ENCODE measurements at places on chromosomes 7 and 10.
A peak's percentile ranks its signal among the peaks of the same experiment; 100 is the strongest.

DNA sequence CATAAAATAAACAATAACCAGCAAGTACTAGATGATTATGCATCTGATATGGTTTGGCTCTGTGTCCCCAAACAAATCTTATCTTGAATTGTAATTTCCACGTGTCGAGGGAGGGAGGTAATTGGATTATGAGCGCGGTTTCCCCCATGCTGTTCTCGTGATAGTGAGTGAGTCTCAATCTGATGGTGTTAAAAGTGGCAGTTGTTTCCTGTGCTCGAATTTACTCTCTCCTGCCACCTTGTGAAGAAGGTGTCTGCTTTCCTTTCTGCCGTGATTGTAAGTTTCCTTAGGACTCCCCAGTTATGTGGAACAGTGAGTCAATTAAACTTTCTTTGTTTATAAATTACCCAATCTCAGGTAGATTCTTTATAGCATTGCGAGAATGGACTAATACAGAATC, 15.1 kb downstream of the CNTNAP2 start:
- DNase-seq: no peak

DNA sequence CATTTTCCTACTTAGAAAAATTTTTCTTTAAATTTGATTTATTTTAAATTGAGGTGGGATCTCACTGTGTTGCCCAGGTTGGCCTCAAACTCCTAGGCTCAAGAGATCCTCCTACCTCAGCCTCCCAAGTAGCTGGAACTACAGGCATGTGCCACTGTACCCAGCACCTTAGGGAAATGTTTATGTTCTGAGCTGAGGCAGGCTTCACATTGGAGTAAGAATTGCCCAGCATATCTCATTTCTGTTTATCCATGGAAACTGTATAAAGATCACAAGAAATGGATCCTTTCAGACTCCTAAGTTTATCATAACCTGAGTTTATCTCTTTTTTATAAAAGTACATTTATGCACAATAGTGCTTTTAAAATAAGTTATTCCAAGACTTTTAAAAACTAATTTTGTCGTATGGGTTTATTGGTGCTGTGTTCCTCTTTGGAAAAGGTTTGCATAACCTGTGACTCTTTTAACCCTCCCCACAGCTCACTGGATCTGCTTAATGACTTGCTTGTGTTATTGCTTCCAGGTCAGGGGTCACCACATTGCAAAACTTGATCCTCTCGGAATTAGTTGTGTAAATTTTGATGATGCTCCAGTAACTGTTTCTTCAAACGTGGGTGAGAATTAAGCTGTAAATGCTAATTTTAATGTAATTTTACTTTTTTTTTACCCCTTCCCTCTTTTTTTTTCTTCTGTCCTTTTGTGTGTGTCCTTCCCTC, 40.7 kb downstream of the OGDH start:
- DNase-seq: peak; percentile 11

DNA sequence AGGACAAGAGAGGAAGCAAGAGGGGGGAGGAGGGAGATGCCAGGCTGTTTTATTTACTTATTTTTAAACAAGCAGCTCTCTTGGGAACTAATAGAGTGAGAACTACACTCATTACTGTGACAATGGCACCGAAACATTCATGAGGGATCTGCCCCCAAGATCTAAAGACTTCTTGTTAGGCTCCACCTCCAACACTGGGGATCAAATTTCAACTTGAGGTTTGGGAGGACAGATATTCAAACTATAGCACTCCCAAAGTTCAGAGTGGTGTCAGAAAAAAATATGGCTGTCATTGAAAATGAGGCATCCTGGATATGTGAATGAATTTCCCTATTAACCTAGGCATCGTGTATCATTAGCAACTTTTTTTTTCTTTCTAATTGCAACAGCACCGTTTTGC, 145.5 kb downstream of the ABCA13 start:
- no peak for DNase-seq

DNA sequence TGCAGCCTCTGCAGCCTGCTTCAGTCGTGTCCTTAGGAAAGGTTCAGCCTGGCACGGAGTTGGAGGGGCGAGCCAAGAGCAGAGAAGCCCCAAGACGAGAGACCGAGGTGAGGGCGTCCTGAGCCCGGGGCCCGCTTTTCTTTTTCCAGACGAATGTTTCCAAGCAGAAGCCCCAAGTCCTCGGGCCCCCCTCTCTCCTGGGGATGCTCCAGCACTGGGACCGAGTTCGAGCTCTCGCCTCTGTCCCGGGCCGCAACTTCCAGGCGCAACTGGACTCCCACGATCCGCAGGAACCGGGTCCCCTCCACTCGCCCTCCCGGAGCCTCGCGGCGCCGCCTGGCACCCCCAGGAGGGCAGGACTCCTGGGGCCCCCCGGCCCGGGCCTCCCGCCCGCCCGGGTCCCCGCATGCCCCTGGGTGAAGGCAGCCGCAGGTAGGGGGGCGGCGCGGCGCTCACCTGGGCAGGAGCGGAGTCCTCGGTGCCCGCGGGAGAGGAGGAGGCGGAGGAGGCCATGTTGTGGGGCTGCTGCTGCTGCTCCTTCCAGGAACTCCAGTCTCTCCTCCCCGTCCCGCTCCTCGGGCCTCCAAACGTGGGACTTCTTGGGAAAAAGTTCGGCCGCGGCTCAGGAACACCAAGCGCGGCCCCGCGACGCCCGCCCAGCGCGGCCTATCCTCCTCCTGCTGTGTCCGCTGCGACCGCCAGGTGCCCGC, 45.3 kb upstream of the CDK1 start:
- DNase-seq: no peak

GRCh38 chr7:24800667-24801066, 43.4 kb upstream of the GSDME start:
- no peak for DNase-seq

DNA sequence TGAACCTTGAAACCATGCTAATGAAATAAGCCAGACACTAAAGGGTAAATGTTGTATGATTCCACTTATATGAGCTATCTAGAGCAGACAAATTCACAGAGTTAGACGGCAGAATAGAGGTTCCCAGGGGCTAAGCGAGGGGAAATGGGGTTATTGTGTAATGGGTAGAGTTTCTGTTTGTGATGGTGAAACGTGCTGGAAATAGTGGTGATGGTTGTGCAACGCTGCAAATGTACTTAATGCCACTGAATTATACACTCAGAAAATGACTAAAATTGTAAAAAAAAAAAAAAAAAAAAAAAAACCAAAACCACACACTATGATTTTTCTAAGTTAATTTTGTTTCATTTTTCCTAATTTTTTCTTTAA, 30.0 kb downstream of the SFXN4 start:
- DNase-seq: no peak

GRCh38 chr7:741850-742249, 14.8 kb upstream of the PRKAR1B start:
- DNase-seq: no peak

DNA sequence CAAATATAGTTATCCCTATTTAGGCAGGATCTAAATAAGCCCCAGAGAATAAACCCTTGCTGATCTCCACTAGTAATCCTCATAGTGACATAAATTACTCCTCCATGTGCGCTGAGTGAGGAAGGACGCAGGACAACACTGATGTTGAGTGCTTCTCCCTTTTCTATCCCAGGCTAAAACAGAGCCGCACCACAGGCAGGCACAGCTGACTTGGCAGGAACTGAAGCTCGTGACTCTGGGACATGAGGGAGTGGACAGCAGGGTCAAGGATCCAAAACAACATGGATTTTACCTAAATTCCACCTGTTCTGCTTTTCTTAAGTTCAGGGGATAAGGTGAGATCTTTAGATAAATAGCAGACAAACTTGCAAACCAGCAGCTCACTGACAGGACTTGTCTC, 46.0 kb downstream of the VOPP1 start:
- no peak for DNase-seq

DNA sequence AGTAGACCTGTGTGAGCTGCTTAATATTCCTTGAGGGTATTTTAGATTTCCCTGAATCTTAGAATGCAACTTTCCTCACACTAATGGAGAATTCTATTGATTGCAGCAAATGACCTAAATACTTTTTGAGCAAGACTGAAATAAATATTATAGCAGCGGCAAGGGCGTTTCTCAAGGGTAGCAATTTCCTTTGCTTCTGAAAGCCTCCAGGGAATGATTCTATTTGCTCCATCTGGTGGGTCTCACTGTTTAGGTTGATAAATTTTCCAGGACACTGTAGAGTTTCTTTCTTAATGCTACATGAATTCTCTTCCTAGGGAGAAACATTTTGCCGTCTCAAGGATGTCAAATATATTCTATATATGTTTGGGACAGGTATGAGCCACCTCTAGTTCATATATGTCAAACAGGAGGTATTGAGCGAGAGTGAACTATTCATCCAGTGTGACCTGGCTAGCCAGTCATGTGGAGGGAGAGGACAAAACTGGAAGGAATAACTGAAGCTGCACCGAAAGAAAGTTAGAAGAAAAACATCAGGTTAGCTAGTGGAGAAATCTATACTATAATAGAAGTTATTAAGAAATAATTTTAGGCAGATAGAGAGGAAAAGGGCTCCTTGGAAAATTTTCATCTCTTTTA, 57.9 kb upstream of the FZD8 start:
- no peak for DNase-seq

- no peak for DNase-seq
These were observed 963.7 kb downstream of the REEP3 start for GRCh38 chr10:64484811-64485330.

DNA sequence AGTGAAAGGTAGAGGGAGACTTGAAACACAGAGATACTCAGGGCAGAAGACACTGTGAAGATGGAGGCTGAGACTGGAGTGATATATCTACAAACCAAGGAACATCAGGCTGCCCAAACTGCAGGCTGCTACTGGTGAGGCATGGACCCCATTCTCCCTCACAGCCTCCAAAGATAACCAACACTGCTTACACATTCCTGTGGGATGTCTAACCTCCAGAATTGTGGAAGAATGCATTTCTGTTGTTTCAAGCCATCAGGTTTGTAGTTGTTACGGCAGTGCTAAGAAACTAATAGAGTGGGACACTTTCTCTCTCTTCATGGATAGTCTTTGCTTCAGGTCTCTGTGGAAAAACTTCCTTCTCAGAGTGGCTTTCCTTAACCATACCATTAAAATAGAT, 182.6 kb upstream of the TMEM106B start:
- DNase-seq: no peak

GRCh38 chr7:155122831-155123230, 52.7 kb downstream of the HTR5A start:
- no peak for DNase-seq

- peak; percentile 75 for DNase-seq
These were observed 645 bp downstream of the SLC26A4 start for GRCh38 chr7:107661081-107661864.

DNA sequence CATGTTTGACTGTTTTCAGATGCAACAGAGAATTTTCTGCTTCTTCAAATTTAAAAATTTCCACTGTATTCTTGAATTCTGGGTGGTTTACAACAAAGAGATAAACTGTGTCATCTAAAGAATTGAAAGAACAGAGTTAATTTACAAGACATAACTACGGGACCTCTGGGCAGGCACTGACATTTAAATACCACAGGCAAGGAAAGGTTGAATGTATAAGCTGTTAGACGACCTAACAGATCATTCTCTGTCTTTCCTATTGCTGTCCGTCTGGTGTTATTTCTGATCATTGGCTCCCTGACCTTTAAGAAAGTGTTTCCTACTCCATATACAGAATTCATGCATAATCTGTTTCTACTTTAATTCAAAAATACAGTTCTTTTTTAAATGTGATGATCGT, 15.5 kb upstream of the PON3 start:
- no peak for DNase-seq

GRCh38 chr10:116811691-116812090, 37.6 kb upstream of the ENO4 start:
- DNase-seq: no peak

DNA sequence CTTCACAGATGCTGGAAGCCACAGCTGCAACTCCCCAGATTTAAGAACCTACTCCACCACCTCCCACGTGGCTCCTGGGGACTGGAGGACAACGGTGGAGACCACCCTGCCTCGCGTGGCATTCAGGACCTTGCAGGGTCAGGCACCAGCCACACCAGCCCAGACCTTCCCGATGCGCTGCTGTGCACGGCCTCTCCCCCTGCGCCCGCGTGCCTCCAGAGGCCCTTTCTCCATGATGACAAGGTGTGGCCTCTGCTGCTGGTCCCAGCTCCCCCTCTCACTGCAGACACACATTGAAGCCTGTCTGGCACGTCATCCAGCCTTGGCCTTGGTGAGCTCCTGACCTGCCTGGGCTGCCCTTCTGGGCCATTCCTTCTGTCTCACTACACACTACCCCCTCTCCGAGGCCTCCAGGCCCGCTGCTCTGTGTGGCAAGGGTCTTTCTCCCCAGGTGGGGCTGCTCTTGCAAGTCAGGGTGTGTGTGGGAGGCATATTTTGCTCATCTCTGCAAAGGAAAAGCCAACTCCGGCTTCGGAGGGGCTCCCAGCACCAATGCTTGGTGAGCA, 254.8 kb downstream of the MAD1L1 start:
- no peak for DNase-seq

GRCh38 chr7:50837965-50838364, 55.3 kb upstream of the GRB10 start:
- DNase-seq: no peak

DNA sequence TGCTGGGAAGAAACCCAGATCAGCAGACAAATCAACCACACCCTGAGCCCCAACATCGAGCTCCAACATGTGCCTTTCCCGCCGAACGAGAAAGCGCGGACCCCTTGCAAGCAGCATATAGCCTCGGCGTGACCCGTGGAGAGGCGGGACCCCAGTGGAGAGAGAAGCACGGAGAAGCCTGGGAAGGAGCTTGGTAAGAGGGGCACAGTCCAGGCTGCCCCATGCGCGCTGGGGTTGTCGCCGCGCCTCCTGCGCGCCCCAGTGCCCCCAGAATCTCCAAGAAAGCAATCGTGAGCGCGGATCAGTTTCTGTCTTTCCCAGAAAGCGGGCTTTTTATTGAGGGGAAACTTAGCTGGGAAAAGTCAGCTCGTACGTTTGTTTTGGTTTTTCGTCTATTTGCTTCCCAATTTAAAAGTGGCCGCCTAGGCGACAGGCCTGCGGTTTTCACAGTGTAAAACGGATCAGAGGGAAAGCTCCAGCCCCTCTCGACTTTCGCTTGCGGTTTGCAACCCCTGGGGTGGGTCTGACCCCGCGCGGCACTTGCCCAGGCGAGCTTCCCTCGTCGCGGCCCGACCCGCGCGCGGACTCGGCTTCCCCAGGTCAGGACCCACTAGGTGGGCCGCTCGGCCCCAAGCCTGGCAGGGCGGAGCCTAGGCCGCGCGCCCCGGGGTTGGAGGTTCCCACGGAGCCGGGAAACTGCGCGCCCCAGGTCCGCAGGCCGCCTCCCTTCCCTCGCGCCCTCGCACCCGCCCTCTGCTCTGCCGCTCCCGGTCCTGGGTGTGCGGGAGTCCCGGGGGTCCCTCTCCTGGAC, 31.1 kb downstream of the SKIDA1 start:
- peak; percentile 76 for DNase-seq
